Right atrium auricular region (tissue), 2 donors: ENCODE measurements at places on chromosomes 3 and 15. TPM values are rescaled to one million over a fixed set of nuclear protein-coding genes. Genes with fewer than 3 reads are reported as not detected.

The GADL1 gene
- total RNA-seq = not detected

The TLR9 gene
- total RNA-seq = not detected

The SOX14 gene
- not detected for total RNA-seq

The LRTM1 gene
- total RNA-seq = not detected

The SHC4 gene
- 4.9 TPM for total RNA-seq

The FAM107A gene
- total RNA-seq = 76.5 TPM

The PGBD4 gene
- total RNA-seq = 2.3 TPM

GRCh38 chr3:188137051-188137450, 16.9 kb upstream of the LPP start:
- DNase-seq = no peak

GRCh38 chr3:192830291-192831110, 87.2 kb downstream of the MB21D2 start:
- DNase-seq = no peak

DNA sequence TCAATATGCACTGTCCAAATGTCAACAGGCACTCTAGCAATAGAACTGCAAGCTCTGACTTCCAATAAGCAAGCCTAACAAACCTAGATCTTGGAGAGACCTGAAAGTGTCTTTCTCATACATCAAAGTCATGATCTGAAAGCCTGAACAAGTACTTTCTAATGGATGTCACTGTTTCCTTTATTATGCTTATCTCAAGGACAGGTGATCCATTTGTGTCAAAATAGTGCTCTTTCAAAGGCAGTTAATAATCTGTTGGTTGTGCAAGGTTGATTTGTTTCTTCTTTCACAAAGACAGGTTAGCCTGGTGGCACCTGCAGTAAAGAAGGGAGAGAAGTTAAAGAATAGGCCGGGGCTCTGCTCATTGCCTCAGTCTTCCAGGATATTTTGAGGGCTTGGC, 146.8 kb downstream of the EPHB1 start:
- DNase-seq = no peak

- DNase-seq = no peak
Measured at GRCh38 chr3:186544281-186544680, at the start of gene CRYGS. CRYGS (minus strand) TSS chr3:186544380; CDS start chr3:186544326, 54 bp downstream.

- DNase-seq = no peak
Measured at GRCh38 chr15:64837502-64837901, 4.2 kb upstream of the PLEKHO2 start.

DNA sequence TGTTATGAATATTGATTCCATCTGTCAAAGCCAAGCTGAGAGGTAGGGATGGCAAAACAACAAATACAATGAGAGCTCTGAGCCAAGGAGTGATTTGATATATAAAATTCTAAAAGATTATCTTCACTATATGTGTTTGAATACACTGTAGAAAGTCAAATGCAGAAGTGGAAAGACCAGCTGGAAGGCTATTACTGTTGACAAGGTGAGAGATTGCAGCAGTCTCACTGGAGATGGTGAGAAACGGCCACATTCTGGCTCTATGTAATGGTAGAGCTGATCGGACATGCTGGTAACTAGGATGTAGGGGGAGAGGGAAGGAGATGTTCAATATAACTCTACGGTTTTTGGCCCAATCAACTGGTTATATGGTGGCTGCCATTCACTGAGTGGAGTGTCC, 434.2 kb upstream of the SUCLG2 start:
- DNase-seq = no peak

DNA sequence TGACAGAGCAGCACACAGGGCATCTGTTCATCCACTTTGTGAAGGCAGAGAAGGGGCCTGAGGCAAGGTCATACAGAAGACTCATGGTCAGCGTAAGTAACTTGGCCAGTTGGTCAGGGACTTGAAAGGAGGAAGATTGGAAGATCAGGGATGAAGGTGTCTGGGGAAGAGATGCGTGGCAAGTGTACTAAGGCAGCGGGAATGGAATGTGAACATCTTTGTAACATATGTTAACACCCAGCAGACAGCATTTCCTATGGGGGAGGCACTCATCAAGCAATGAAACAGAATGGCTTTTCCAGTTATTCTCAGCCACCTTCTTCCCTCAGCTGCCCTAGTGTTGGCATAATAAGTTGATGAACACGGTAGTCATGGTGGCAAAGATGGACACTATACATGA, 7.8 kb upstream of the RFC4 start:
- DNase-seq = no peak

GRCh38 chr3:152196782-152197181, 71.9 kb upstream of the MBNL1 start:
- DNase-seq = no peak

DNA sequence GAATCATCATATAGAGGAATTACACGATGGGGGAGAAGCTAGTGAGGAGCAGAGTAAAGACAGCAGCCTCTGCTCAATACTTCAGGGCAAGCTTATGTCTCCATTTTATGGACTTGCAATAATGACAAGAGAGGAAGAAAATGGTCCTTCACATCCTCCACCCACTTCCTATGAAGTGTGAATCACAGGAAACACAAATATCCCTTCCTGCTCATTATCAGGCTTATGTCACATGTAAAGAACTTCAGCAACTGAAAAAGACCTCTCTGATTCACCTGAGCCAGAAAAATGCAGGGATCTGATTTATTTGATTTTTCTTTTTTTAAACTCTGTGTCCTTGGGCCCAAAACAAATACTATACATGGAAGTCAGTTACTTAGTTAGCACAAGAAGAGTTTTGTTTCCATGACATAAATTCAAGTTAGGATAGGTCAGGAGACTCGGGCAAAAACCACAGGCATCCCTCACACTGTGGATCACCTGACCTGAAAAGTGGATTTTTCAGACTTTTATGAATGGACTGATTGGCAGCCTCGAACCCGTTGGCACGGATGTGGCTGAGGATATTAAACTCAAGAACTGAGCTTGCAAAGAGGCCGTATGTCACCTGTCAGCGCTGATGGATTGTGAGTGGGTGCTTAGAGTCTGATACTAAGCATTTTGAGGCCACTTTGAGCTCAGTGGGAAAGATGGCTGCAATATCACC, 620.8 kb upstream of the MDFIC2 start:
- no peak for DNase-seq

- DNase-seq = no peak
Measured at GRCh38 chr3:127171721-127172120, 21.2 kb upstream of the PRR23E start.

- DNase-seq = no peak
Measured at GRCh38 chr3:65914032-65914739, 124.5 kb downstream of the MAGI1 start.

DNA sequence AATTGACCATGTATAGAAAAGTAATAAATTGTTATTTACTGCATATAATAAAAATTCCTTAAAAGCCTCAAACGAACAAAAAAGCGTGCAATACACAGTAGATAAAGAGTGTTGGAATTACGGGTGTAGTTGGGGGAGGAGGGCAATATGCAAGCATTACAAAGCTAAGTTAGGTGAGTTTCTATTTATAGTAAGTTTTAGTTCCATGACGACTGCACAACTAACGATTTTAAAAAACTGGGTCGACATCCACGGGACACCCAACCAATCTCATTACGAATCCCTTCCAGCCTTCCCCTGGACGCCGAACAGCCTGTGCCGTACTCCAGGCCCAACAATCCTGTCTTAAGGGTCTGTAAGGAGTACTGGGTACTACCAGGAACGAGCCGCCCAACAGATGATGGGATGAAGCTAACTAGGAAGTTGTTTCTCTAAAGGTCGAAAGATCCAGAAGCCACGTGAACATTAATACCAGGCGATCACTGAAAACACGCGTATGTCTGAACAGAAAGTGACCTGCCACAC, 677 bp downstream of the POLQ start:
- DNase-seq = no peak

GRCh38 chr3:70861234-70861633, 548.8 kb upstream of the MDFIC2 start:
- no peak for DNase-seq

DNA sequence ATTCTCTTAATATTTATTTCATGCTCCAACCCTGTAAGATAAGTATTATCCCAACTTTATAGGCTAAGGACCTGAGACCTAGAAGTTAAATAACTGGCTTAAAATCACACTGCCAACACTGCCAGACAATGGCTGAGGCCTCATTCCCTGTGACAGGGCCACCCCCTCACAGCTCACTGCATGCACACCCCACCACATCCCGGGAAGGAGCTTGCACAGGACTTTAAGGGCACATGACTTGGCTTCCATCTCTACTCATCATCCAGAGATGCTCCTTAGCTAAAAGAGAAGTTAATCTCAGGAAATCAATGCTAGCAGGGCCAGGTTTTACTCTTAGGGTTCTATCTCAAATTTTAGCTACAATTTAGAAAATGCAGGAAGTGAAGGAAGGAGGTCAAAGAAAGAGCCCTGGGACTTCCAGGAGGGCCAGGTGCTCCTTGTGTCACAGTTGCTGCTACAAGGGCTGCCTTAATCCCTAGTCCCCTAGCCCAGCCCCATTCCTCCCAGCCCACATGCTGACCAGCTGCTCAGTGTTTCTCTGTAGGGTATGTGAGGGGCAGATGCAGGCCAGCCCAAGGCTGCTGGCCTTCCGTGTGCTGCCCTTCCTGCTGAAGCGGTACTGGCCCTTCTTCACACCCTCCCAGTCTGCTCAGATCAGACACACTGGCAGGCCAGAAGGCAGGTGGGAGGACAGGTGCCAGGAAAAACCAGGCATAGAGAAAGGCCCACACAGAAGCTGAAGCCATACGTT, 53.5 kb downstream of the WWTR1 start:
- DNase-seq = no peak

DNA sequence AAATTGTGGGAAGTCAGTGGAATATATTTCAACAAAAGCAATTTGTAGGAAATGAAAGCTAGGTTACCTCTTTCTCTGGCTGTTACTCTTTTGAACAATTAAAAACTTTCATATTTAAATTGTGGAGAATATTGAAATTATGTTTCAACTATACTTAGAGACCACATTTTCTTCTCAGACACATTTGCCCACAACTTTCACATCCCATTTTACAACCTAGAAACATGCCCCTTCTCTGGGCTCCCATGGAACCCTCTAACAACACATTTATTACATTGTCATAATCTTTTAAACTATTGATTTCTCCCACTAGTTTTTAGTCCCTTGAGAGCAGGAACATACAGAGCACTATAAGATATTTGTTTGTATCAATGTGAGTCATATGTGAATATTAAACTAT, 211.7 kb upstream of the TTC14 start:
- DNase-seq = no peak

DNA sequence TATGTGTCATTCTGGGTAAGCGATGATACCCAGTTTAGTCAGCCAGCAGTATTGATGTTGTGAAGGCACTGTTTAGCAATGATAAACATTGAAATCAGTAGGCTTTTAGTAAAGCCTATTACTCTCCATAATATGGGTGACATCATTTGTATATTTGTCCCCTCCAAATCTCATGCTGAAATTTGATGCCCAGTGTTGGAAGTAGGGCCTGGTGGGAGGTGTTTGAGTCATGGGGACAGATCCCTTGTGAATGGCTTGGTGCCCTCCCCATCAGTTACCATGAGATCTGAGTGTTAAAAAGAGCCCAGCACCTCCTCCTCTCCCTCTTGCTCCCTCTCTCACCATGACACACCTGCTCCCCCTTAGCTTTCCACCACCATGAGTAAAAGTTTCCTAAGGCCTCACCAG, 31.4 kb upstream of the FAN1 start:
- DNase-seq = no peak

DNA sequence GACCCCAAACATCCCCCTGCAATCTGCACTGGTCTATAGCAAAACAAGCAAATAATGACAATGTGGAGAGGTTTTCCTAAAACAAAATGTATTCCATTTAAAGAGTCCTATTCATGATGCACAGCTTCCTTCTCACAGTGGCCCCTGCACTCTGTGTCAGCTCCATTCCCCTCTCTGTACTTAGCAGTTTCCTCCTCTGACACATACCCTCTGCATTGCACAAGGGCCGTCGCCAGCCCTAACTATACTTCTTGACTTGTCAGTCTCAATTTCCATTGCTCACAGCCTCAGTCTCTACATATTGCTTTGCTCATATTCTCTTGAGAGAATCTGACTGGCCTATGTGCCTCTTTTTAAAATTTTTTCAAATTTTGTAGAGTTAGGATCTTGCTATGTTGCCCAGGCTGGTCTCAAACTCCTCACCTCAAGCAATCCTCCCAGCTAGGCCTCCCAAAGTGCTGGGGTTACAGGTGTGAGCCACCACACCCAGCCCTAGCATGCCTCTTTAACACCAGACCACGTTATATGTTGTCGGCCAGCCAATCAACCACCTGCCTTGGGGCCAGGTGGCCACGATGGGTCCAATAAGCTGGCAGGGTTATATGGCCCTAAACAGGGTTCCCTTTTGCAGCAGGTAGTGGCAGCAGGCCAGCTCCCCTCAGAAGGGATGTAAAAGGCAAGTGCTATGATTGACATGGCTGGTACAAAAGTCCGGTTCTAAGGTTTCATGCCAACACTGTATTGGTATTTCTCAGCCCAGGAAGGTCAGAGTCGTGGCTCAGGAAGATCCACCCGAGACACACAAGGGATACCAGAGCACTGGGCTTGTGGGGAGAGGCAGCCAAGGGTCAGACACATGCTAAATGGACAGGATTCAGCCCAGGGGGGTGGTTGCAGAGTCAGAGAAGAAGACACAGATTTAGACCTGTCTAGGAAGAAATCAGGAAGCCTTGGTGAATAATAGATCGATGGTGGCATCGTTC, 59.0 kb upstream of the SMAD3 start:
- no peak for DNase-seq
